ENCODE measurements at places on chromosomes 4 and X.

GRCh38 chr4:26083987-26084386 lies 170.0 kb downstream of the SMIM20 start:
- DNase-seq, result no peak

DNA sequence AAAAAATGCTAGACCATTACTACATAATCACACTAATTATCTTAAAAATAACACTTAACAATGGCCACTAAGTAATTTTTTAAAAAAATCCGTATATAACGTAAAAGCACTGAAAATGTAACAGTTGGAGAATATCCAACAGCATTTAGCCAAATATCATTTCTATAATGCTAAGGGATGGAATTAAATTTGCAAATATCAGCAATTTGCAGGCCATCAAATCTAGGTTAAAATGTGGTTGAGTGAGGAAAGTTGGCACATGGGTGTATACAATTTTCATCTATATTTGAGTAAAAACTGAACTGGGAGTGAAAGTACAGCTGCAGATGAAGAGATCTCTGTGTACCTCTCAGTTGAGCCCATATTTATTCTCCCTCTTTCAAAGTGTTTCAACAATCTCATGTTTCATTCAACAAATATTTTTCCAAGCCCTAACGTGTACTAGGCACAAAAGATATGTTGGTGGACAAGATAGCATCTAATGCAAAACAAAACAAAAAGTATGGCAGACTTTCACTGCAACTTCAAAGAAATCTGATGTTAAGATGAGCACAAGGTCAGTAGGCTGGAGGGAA lies 63.0 kb downstream of the MBNL3 start:
- DNase-seq, result no peak

GRCh38 chr4:35365186-35365585 lies 879.1 kb downstream of the ARAP2 start:
- no peak for DNase-seq

DNA sequence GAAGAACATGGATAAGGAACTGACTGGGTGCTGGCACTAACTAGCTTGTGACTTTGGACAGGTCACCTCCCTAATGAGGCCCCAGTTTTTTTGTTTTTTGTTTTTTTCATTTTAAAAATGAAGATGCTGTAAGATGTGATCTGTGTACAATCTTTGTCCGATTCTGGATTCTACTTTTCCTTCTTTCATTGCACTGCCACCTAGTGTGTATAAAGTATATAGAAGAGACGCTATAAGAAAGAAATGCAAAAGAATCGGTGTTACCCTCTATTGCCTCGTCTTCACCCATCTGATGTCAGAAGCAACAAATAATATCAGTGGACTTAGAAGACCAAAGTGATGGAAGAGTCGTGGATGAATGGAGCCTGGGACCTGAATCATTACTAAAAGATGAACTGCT lies 58.6 kb upstream of the P2RY10 start:
- DNase-seq, result no peak

- no peak for DNase-seq
Observed at GRCh38 chr4:139584784-139585183, 28.8 kb upstream of the SETD7 start.

DNA sequence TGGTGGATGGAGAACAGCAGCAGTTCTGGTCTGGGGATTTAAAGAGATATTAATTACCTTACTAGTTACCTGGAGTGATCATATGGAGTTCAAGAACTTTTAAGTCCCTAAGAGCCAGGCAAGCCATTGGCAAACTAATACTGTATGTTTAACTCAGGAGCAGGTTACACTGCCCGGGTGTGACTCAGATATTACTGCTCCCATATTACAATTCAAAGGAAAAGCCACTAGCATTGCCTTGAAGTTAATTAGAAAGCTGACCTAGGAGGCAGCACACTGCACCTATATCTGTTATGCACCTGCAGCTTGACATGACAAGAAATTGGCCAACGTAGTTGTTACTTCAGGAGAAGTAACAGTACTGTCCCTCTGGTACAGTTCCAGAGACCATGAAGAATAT lies 47.2 kb downstream of the GRK4 start:
- no peak for DNase-seq

- DNase-seq, result no peak
Observed at GRCh38 chr4:19324184-19324583, 927.5 kb upstream of the SLIT2 start.

GRCh38 chrX:53188763-53189162 lies 36.2 kb downstream of the KDM5C start:
- no peak for DNase-seq

DNA sequence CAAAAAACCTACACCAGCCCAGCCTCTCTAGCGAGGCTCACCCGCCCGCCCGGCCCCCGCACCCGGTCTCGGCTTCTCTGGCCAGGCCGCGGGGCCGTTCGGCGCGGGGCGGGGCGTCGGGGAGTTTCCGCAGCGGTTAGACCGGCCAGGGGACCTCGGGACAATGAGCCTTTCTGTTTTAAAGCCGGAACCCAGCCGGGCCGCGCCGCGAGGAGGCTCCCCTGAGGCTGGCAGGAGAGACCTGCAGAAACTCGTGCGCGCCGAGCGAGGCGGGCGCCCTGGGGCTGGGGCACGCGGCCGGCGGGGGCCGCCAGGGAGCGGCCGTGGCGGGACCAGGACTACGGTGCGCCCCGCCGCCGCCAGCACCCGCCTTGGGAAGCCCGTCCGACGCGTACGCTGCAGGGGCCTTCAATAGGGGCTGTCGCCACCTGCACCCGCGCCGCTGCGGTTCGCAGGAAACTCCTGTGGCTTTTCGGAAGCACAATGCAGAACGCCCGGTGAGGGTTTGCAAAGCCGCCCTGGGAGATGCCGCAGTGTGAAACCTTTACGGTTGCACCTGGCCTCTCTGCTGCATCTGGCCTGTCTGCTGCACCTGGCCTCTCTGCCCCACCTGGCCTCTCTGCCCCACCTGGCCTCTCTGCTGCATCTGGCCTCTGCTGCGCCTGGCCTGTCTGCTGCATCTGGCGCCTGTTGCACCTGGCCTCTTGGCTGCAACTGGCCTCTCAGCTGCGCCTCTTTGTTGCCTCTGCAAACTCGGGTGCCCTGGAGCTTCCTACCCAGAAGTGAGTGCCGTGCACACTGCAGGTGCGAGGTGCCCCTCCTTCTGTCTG lies 63.9 kb downstream of the TRAPPC11 start:
- peak; percentile 85 for DNase-seq

- DNase-seq, result no peak
Observed at GRCh38 chr4:186502231-186502630, 53.1 kb downstream of the MTNR1A start.

DNA sequence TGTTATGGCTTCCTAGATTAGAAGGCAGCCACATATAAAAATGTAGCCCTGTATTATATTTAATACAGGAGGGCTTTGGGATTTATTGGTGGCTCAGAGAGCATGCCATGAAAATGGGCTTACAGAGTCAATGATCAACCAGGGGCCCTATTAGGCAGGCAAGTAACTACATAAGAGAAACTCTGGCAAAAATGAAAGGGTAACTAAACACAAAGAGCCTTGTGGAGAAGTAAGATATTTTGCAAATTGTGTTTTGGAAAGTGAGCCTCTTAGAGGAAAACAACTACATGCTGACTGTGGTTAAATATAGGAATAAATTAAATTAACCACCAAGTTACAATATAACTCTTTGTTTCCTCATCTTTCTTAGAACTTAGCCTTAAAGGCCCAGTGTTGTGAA lies 5.5 kb downstream of the SAT1 start:
- no peak for DNase-seq

GRCh38 chr4:24053934-24054333 lies 164.1 kb upstream of the PPARGC1A start:
- DNase-seq, result no peak

GRCh38 chr4:151117371-151117962 lies 18.0 kb downstream of the RPS3A start:
- no peak for DNase-seq

DNA sequence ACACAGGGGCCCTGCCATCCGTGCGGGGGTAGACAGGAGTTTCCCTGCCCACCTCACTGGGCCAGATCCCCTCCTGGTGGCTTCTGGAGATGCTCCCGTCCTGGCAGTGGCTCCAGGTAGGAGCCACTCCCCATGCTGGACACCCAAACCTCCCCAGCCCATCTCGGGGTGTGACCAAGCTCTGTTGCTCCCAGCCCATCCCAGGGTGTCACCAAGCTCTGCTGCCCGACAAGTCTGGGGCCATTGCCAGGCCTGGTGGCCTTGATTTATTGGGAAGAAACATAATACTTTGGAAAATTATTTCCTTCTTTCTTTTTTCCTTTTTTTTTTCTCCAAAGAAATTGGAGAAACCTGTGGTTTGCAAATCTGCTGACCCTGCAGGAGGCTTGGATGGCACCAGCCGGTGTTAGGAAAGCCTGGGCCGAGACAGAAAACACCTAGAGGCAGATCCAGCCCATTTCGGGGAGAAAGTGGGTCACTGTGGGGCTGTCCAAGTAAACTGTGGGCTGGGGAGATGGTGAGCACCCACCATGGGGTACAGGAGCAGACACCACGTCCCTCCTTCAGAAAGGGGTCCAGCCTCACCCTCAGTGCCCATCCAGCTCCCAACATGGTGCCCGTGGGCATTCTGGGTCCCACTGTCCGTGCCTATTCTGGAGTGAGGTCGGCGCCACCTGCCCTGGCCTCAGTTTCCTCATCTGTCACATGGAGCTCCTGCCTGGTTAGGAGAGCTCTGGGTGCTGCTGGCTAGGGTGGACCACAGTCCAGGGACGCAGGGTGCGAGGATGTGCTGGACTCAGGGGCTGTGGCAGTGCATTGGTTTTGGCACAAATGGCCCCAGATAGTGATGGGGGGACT lies 59.4 kb upstream of the ADRA2C start:
- DNase-seq, result peak; percentile 67

GRCh38 chr4:3861720-3862639 lies 95.8 kb downstream of the ADRA2C start:
- DNase-seq, result no peak

DNA sequence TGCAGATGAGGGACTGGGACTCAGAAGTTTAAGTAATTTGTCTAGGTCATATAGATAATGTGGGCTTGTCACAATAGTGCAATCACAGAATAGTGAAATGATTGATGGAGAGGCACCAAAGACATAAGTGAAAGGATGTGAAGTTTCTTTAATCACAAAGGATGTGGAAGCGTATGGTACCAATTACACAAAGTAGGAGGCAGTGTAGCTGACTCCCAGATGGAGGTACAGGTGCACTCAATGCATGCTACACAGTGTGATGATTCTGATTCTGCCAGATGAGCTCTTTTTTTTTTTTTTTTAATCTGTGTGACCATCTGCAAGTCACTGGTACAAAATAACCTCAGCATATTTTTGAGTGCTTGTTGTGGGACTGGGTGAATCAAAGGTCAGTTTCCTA lies 411.3 kb downstream of the SPRY1 start:
- DNase-seq, result no peak

GRCh38 chr4:120317713-120318112 lies 251.1 kb upstream of the MAD2L1 start:
- DNase-seq, result no peak

DNA sequence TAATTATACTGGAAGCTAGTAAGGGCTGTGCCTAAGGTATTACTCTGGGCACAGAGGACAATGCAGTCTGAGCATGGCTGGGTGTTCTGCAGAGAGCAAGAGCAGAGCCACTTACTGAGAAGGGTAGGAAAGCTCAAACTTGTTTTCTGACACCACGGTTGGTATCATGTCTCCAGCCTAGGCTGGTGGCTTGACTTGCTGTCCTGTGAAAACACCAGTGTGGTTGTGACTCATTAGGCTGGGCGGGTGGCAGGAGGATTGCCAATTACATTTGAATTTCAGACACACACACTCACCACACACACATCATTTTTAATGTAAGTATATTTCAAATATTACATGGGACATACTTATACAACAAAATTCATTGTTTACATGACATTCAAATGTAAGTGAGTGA lies 19.7 kb upstream of the MTM1 start:
- no peak for DNase-seq

DNA sequence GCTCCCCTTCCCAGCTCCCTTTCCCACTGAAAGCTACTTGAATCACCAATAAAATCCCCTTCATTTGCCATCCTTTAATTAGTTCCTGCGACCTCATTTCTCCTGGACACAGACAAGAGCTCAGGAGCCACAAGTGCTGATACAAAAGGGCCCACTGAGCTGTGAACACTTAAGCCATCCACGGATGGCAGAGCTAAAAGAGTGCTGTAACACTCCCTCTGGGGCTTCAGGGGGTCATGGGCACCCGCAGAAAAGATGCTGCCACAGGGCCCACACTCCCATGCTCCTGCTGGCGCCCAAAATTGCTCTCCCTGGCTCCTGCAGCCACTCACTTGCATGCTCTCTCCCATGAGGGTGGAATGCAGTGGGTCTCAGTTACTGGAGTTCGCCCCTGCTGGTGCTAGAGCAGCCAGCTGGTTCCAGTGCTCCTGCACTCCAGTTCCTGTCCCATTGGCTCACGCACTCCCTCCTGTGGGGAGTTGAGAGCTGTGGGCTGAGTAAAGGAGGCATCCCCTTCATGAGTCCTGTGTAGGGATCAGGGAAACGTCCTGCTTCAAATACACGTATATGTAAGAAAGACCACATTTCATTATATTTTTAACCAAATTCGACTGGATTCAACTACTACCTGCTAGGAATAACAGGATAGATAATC lies 1291.0 kb downstream of the ARAP2 start:
- DNase-seq, result no peak

DNA sequence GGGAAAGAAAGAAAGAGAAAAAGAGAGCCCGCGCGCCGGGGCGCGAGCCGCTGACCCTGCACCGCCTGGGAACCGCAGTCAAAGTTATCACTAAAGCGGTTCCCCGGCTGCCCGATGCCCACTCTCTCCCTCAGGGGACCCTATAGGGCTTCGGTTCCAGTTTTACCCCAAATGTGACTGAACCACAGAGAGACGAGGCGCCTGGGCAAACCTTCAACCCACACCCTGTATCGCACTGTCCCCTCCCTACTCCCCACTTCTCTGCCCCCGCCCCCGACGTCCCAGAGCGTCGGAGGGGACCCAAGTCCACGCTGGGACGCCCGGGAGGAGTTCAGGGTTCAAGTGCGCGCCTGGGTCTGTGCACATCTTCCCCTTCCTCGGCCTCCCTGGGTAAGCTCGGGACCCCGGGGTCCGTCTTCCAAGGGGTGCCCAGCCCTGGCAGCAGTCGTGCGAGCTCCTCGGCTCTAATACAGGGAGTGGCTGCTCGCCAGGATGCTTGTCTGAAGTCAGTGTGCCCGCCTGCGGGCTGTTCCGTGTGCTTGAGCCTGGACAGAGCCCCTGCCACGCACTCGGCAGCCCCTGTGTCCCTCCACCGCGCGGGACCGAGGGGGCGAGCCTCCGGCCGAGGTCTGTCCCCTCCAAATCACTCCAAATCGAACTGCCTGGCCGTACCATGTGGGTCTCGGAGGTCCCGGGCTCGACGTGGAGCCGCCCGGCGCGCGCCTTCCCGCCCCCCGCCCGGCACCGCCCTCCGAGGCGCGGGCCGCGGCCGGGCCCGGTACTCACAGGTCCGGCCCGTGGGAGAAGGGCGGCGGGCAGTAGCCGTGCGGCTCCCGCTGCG lies 960 bp downstream of the TRPC3 start:
- no peak for DNase-seq

- DNase-seq, result no peak
Observed at GRCh38 chr4:77740480-77740879, 78.7 kb downstream of the CNOT6L start.

- no peak for DNase-seq
Observed at GRCh38 chrX:23003116-23003515, 3.4 kb downstream of the DDX53 start.

GRCh38 chr4:41079881-41080560 lies 134.3 kb downstream of the APBB2 start:
- no peak for DNase-seq

- DNase-seq, result no peak
Observed at GRCh38 chr4:122758033-122758432, 25.5 kb downstream of the BBS12 start.

Data from suprapubic skin (tissue), 4 donors.